ENCODE measurements at places on chromosomes 13 and 19.
A peak's percentile ranks its signal among the peaks of the same experiment; 100 is the strongest.

DNA sequence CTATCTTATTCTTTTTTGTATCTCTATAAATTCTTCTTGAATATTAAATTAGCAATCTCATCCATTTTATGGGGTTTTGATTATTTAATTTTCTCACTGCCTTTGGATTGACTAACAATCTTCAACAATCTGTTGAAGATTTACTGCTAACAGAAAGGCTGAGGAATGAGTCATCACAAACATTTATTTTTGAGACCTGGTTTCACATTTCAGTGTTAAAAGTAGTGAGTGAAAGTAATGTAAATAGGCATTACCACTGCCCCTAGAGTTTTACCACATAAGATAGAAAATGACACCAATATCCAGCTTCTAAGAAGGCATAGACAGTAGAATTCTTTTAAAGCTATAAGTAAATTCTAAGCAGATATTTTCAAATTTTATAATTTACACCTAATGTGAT, 472.8 kb downstream of the OLFM4 start:
- DNase-seq, result no peak

DNA sequence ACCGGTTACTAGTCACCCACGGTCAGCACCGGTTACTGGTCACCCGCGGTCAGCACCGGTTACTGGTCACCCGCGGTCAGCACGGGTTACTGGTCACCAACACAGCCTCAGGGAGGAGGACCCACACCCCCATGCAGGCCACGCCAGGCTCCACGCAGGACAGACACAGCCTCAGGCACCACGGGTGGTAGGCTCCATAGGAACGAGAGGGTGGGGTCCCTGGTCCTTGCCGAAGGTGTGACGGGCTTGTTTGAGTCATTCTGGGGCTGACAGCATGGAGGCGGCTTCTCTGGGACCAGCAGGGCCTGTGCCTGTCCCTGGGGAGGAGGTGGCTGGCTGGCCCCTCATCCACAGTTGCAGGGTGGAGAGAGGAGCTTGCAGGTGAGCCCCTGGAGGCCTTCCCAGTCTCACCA, 122.8 kb upstream of the SOX1 start:
- no peak for DNase-seq

- DNase-seq, result no peak
These were observed 10.1 kb upstream of the TPRX2 start for GRCh38 chr19:47848823-47849473.

GRCh38 chr19:32201636-32202051, 143.8 kb upstream of the ZNF507 start:
- no peak for DNase-seq

DNA sequence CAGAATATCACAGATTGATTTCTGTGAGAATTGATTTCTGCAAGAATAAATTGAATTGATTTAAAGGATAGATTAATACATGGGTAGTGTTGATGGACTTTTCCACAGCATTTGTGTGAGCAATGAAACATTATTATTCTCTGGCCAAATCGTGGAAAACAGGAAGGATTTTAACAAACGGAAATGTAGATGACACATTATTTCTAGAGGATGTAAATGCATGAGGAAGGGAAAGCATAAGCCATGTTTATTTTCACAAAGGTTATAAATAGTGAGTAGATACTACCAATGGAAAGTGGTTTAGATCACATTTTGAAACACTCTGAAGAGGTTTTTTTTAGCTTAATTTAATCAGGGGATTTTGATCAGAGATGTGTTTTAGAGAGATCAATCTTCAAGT, 1534.6 kb upstream of the MIR17HG start:
- no peak for DNase-seq

- no peak for DNase-seq
These were observed 26.7 kb upstream of the ISYNA1 start for GRCh38 chr19:18464646-18465045.

- no peak for DNase-seq
These were observed 591.4 kb downstream of the FGF9 start for GRCh38 chr13:22262001-22262885.

DNA sequence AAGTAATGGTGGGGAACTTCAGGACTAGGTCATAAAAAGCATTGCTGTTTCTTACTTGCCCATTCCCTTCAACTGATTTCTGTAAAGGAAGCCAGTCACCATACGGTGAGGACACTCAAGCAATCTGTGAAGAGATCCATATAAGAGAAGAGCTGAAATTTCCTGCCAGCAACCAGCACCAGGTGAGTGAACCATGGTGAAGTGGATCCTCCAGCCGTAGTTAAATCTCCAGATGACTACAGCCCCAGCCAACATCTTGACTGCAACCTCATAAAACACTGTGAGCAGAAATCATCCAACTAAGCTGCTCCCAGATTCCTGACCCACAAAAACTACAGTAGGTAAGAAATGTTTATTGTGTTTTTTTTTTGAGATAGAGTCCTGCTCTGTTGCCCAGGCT, 3.8 kb upstream of the SLC6A16 start:
- DNase-seq, result no peak

GRCh38 chr19:1632462-1633268, 19.8 kb downstream of the TCF3 start:
- no peak for DNase-seq

- no peak for DNase-seq
These were observed 921.6 kb upstream of the PCDH20 start for GRCh38 chr13:62337109-62337880.

DNA sequence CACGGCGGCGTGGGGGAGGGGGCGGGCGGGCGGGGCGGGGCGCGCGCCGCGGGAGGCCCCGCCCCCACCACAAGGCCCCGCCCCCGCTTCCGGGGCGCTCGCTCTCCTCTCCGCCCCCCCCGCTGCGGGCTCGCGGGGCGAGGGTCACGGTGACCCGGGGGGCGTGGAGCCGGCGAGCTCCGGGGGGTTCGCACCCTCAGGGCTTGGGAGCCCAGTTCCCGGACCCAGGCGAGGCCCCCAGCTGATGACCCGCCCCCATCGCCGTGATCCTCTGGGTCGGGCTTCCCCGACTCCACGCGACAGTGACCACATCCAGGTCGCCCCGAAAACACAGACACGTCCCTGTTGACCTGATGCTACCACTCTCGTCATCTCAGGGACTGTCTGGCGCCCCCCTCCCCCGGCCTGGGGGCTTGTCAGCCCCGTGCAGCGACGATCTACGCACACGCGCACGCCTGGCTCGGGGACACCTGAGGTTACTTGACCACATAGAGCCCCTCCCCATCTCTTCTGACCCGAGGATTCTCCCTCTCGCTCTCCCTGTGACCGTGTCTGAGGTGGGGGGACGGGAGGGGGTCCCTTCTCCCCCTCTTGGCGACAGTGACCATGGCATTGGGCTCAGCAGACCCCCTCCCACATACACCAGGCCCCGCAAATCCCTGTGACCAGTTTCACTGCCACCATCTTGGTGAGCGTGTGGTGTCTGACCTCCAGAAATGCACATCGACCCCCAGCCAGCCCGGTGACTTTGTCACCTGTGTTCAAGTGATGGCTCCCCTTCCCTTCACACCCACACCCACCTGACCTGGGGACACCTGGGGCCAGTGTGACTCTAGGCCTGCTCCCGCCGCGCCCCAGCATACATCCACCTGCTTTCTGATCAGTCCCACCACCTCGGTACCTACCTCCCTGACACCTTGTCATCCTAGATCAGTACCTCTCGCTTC, 670 bp downstream of the MAP2K7 start:
- peak; percentile 37 for DNase-seq

GRCh38 chr13:45254396-45254795, 53.6 kb upstream of the KCTD4 start:
- DNase-seq, result no peak

GRCh38 chr13:73201626-73202025, 142.8 kb downstream of the KLF5 start:
- no peak for DNase-seq

DNA sequence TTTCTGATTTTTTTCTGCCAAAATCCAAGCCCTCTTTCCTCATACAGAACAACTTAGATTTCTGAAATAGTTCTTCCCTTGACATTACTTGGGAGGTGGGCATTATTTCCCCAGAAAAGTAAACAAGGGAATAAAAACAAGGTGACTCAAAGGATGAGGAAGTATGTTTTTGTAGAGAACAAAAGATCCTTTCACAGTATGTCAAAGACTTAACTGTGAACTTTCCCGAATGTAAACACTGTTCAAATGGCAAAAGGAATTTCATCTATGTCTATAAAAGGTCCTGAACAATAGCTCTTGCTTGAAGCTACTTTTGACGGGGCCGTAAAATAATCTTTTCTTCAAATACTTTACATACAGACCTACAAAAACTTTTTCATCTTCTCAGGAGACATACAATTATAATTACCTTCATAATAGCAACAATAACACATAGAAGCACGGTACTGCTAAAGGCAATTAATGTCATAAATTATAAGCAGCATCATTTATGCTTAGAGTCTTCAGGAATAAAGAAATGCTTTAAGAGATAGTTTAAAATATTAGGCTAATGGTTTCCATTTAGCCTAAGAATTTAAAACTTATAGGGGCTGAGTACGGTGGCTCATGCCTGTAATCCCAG, 191.1 kb downstream of the RGCC start:
- no peak for DNase-seq

DNA sequence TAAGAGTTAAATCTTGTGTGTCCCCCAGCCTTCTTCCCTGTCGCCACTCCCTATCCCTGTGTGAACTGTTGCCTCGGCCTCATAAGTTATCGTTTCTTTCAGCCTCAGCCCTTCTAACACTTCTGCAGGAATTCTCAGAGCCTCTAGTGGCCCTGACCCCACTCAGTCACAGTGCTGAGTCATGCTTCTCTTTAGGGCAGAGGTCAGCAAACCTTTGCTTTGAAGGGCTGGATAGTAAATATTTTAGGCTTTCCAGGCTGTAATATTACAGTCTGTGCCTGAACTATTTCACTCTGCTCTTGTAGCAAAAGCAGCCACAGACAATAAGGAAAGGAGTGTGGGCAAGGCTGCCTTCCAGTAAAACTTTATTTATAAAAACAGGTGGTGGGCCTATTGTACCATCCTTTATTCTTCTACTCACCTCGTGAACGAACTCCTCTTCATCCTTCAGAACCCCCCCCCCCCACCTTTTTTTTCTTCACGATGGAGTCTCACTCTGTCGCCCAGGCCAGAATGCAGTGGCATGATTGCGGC, 22.1 kb downstream of the MYO9B start:
- no peak for DNase-seq

- DNase-seq, result no peak
These were observed 6.4 kb downstream of the PNMA8C start for GRCh38 chr19:46422344-46422743.

DNA sequence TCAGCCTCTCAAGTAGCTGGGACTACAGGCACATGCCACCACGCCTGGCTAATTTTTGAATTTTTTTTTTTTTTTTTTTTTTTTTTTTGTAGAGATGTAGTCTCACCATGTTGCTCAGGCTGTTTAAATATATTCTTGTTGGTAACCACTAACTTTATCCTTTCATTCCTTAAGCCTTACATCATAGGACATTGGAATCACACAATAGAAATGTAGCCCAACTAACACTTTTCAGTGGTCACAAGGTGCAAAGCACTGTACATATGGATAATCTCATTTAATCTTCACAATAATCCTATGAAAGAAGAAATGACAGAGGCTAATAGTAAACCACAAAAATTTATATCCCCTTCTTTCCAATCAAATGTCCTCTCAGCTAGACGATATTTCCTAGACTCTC, 417.8 kb upstream of the DACH1 start:
- no peak for DNase-seq

- DNase-seq, result no peak
These were observed 15.2 kb downstream of the F10 start for GRCh38 chr13:113137691-113138298.
